Muscle of back (tissue), 13 donors: ENCODE measurements at places on chromosomes 5 and 9.

GRCh38 chr5:151048526-151048925, 28.1 kb downstream of the GPX3 start:
- no peak for DNase-seq

DNA sequence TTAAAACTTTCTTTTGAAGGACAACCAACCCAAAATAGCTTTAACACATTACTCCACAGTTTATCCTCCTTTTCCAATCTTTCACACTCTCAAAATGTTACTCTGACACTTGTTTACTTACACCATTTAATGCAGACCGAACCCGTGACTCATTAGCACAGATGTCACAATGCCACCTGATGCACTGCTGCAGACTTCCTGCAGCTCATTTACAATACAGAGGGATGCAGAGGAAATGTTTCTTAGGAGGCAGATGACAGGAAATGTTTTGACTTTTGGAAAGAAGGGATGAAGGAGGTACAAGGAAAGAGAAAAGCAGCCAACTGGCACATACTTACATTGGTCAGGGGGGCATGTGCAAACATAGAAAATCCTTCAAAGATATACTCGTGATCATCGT, 39.0 kb downstream of the DROSHA start:
- DNase-seq: no peak

GRCh38 chr5:171874234-171874633, 88.6 kb downstream of the SMIM23 start:
- no peak for DNase-seq

GRCh38 chr5:180810959-180811622, 8.5 kb upstream of the MGAT1 start:
- no peak for DNase-seq

- no peak for DNase-seq
Measured at GRCh38 chr9:133942206-133942975, 49.7 kb downstream of the VAV2 start.

DNA sequence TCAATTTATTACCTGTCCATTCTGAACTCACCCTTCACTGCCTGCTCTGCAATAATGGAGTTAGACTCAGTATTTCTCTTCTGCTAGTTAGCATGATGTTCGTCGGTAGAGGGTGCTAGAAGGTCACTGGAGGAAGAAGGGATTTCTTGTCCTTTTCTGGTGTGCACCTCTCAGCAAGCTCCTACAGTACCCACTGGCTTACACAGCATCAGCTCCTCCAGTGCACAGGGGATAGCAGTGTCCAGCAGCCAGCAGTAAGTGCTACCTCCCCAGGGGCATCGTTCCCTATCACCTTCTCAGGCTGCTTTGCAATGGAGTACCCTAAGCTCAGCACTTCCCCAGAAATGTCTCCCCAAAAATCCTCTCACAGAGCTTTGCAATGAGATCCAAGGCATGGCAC, 45.9 kb upstream of the APC start:
- no peak for DNase-seq

- DNase-seq: no peak
Measured at GRCh38 chr5:2369178-2369577, 382.3 kb downstream of the IRX2 start.

- no peak for DNase-seq
Measured at GRCh38 chr5:57370376-57370775, 112.2 kb downstream of the ACTBL2 start.

- DNase-seq: peak; percentile 67
Measured at GRCh38 chr5:126920291-126920690, 110.1 kb downstream of the MARCHF3 start.

- DNase-seq: no peak
Measured at GRCh38 chr5:75960129-75960528, 123.1 kb upstream of the SV2C start.

DNA sequence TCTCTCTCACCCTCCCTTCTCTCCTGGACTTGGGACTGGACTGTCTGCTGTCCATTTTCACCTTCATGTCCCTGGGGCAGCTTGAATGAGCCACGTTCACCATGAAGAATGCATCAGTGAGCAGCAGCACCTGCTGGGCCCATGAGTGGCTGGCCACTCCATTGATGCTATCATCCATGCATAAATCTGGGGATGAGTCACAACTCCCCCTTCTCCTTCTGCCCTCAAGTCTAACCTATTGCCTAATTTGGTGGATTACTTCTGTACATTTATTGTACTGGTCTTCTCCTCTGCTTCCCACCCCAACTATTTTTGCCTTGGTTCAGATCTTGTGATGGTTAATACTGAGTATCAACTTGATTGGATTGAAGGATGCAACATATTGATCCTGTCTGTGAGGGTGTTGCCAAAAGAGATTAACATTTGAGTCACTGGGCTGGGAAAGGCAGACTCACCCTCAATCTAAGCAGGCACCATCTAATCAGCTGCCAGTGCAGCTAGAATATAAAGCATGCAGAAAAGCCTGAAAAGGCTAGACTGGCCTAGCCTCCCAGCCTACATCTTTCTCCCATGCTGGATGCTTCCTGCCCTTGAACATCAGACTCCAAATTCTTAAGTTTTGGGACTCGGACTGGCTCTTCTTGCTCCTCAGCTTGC, 46.7 kb downstream of the GDNF start:
- no peak for DNase-seq

- no peak for DNase-seq
Measured at GRCh38 chr9:88072831-88073375, 65.4 kb downstream of the SPATA31C2 start.

- DNase-seq: no peak
Measured at GRCh38 chr5:150446088-150446487, 3.5 kb downstream of the RPS14 start.

- DNase-seq: peak; percentile 13
Measured at GRCh38 chr5:669111-669841, 23.9 kb downstream of the TPPP start.

GRCh38 chr9:118612201-118612600, 757.0 kb downstream of the BRINP1 start:
- no peak for DNase-seq

DNA sequence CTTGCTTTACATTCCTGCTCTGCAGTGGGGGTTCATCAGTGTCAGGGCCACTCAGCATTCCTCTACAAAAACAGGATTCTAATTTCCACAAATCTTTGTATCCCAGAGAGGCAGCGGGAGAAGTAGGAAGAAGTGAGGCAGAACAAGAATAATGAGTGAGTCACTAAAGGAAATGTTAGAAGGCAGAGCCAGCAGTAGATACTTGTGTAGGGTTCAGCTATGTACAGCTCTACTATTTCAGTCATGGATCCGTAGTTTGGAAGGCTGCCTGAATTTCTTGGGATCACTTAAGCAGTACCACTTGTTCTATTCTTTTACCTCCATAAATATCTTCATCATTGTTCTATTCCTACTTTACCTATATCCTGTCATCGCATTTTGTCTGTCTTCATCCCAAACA, 246.3 kb upstream of the TLE4 start:
- DNase-seq: no peak

DNA sequence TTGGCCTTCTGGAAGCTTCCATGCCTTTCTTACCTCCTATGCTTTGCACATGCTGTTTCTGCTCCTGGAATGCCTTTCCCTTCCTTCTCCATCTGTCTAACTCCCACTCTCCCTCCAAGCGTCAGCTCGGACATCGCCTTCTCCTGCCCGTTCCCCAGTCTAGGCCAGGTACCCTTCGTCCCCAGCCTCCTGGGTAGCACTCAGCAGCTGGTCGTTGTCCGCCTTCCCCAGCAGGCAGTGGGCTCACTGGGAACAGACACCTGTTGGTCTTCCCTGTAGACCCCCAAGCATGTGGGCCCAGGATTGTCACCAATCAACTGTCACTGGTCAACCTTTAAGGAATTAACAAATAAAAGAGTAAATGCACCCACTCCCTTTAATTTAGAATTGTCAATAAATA, 202.2 kb downstream of the RGS3 start:
- no peak for DNase-seq

DNA sequence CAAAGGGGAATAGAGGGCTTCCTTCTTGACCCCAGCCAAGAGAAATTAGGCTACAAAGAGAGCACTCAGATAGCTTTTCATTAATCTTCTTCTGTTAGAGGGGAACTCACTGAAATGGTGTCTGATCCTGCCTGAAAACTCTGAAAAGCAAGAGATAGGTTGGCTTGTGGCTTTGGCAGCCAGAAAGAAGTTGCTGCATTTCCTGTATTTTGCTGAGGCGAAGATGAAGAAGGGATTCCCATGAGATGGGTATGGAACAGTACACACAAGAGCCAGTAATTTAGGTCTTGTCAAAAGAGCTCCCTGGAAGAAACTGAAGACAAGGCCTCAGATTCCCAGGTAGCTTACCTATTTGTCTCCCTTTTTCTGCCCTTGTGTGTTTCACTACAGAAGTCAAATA, 120.9 kb upstream of the TARS1 start:
- DNase-seq: peak; percentile 43

- peak; percentile 81 for DNase-seq
Measured at GRCh38 chr9:34573599-34574325, 15.8 kb downstream of the CNTFR start.

GRCh38 chr5:132759114-132760048, 12.2 kb downstream of the CCNI2 start:
- no peak for DNase-seq

GRCh38 chr5:66796305-66797292, 200.4 kb downstream of the MAST4 start:
- no peak for DNase-seq

- no peak for DNase-seq
Measured at GRCh38 chr5:154366353-154366752, 79.4 kb upstream of the SAP30L start.

DNA sequence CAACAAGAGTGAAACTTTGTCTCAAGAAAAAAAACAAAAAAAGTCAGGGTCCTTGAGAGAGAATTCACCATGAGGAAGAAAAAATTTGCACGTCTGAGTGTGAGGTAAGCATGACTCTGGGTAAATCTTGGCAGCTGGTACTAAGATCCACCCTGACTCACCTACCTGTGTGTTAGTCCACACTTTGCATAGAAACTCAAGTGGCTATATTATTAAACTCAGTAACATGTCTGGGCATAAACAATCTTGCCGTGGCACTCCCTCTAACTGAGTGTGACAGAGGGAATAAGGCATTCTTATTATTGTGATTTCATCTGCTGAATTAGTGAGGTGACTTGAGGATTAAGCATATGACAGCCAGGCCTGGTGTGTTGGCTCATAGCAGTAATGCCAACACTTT, 259.4 kb upstream of the VLDLR start:
- DNase-seq: no peak

DNA sequence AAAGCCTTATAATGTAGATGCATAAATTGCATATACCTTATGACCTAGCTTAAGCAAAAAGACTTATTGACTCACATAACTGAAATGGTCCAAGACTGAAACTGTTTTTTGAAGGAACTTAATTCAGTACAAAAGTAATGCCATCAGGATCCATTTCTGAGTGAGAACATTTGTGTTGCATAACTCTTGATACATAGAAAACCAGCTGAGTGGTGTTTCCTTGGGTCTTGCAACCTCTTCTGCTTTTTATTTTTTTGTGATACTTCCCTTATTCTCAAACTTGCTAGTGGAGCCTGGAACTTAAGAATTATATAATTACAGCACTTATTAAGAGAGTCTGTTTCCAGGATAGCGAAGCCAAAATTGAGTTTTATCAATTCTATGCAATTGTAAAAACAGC, 272.0 kb downstream of the MAN2A1 start:
- DNase-seq: no peak

GRCh38 chr5:136626531-136626930, 261.2 kb upstream of the TRPC7 start:
- DNase-seq: no peak

DNA sequence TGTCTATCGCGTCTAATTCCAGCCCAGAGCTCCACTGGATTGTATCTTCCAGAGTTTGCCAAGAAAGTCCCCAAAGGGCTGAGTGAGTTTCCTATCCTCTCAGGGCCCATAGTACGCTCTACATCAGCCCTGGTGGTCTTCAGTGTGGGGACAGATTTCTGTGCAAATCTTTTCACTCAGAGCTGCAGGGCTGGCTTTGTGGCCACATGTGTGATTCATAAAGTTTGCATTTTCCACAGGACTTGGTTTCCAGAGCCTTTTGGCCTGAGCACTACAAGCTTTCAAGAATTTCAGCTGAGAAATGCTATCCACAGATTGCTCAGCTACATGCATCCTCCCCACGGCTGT, 76.7 kb upstream of the CXCL14 start:
- peak; percentile 95 for DNase-seq

DNA sequence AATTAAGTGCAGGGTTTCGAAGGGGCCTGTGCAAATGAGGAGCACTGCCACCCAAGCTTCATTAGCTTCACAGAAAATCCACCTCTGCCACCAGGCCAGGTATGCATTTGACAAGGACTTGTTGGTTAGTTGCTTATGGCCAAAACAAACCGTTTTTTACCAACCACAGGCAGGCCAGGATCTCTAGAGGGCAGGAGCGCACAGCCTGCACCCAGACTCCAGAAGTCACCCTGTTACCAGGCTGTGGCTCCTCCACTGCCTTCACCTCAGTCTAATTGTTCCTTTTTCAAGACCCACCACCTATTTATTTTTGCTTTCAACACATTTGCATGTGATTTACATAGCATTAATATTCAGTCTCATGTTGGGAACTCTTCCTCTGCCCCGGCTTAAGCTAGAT, 78.3 kb upstream of the HSPA9 start:
- DNase-seq: no peak

DNA sequence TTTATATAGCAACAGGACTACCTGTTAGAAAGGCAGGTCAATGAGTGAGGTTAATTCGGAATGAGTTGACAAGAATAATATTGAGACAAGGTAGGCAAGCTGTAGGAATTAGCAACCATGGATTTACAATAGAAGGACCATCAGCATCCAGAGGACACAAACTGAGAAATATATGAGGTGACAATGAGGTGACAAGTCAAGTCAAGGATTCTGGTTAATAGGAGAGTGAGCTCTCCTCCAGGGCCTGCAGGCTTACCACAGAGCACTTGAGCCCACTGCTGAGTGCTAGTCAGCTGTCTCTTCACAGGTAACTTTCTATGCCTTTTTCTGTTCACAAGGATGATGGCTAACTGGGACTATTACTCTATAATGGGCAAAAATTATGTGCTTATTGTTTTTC, 227.2 kb downstream of the MRPS30 start:
- no peak for DNase-seq

DNA sequence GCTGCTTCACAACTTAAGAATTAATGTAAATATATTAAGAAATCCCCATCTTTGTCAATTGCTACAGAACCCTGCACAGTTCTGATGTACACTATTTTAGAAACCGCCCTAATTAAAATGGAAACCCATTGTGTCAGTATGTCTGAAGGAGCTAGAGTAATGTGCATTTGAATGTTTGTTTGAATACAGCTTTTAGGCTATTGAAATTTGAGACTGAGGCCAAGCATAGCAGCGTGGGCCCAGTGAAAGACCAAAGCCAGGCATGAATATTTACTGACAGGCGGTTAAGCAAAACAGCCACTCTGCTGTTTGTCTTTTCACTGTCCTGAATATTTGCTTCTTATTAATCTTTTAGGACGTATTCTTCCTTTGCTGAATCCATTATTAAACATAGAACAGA, 252.3 kb downstream of the IZUMO3 start:
- no peak for DNase-seq
